ENCODE measurements at places on chromosomes 2 and 18.
A peak's percentile ranks its signal among the peaks of the same experiment; 100 is the strongest.

DNA sequence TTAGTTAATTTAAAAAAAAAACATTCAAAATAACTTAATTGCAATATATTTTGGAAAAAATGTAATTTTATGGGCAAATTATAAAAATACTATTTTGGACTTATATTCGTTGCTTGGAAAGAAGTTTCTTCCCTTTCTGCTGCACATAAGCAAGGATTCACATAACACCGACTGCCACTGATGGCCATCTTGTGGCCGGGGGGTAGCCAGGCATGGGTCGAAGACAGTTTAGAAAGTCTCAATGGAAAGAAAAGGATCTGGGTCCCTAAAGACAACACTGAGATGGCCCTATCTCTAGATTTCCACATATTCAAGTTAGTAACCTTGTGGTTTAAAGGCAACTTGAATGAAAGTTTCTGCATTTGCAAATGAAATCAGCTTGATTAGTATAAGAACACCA lies 318.6 kb downstream of the AKAIN1 start:
- DNase-seq = no peak

DNA sequence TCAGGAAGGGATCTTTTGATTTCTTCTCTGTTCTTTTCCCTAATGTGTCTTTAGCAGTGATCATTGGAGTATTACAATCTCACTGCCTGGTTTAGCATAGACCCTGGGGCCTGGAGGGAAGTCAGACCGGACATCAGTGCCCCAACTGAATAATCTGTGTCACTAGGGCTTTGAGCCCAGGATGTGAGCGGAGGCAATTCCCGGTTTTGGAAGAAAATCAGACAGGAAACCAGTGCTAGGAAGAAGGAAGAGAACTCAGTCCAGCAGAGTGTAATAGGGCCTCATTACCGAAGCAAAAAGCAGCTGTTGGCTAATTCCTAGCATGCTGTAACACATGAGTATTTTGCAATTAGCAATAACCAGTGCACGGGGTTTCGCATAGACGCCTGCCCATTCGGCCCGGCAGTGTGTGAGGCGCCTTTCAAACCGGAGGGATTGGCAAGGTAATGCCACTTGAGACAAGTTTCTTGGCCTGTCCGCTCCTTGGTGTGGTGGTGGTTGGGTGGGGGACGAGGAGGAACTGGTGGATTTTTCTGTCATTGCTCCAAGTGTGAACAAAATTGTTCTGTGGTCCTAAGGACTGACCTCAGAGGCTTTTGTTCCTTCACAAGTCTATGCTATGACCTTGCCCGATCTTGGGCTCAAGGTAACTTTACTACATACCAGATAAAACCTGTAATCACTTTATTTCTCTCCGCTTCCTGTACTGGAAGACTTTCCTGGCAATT lies 2.8 kb downstream of the FOSL2 start:
- DNase-seq = no peak

GRCh38 chr2:12587228-12587627 lies 129.5 kb upstream of the TRIB2 start:
- no peak for DNase-seq

GRCh38 chr2:200274116-200275075 lies 32.1 kb upstream of the SPATS2L start:
- DNase-seq = no peak

DNA sequence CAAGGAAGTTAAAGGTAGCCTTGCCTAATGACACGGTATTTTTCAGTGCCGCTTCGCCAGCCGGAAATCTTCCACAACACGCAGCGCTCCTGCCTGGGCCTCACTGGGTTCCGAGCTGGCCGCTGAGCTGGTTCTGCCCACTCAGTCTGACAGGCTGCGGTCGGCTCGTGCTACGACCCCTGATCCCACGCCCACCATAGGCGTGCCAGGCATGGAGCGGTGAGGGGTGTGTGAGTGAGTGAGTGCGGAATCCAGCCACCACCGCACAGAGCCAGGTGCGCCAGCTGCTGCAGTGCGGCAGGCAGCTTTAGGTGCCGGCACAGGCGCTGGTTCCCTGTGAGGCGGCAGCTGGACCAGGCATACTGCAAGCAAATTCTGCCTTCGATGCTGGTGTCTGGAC lies 407.9 kb downstream of the DCC start:
- no peak for DNase-seq

DNA sequence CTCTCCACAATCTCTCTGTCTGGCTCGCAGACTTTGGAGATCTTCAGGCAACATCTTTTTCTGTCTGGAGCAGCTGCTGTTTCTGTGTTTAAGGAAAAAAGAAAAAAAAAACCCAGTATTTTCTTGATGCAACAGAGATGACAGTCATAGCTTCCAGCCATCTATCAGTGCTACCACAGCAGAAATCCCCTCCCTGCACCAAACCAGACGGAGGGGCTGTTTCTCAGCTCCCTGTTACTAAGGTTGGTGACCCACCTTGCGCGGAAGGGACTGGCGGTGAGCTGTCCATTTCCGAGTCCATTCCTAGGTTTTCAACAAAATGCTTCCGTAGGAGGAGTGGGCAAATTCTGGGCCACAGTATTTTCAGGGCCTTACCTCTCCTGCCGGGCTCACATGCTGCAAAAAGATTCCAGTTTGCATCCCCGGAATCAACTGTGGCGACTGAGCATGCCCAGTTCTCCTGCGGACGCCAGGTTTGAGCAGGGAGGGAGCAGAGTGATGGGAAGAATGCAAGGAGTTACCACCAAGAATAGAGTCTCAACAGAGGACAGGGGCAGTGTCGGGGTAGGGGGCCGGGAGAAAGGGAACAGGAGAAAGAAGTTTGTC lies 1.2 kb downstream of the SLC4A10 start:
- no peak for DNase-seq

- DNase-seq = no peak
Measured at GRCh38 chr2:14157816-14158215, 474.7 kb upstream of the LRATD1 start.

- DNase-seq = no peak
Measured at GRCh38 chr2:115484486-115484885, 1042.0 kb downstream of the DPP10 start.

- no peak for DNase-seq
Measured at GRCh38 chr2:215542690-215543089, 106.8 kb upstream of the FN1 start.

- DNase-seq = no peak
Measured at GRCh38 chr2:102391565-102391964, 31.4 kb upstream of the IL18RAP start.

DNA sequence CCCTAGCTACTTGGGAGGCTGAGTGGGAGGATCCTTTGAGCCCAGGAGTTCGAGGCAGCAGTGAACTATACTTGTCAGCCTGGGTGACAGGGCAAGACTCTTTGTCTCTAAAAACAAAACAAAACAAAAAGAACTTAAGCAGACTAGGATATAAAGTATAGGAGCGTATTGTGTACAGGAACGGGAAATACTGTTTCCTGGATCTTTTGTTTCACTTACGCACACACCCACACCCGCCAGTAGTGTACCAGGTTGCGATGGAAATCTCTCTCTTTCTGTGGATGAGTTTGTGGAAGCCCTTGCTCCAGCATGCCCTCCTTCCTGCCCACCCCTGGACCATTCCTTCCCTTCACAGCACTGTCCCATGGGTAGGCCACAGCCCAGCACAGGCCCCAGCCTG lies 136.3 kb downstream of the RPIA start:
- no peak for DNase-seq

- DNase-seq = no peak
Measured at GRCh38 chr2:178882666-178883440, 75.6 kb upstream of the TTN start.

DNA sequence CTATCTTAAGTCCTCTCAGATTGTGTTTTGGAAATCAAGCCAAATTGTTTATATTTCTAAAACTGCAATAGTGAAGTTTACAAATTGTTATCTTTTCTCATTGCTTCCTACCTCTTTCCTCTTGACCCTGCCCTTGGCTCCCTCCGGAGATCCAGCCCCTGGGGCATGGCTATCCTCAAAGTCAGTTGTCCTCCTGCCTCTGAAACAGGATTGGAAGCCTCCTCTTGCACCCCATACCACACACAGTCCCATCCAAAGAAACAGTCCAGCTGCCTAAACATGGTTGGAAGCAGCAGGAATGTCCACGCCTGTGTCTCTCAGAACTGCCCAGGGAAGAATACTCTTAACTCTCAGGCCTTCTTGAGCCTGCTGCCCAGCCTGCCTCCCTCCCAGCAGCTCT lies 30.1 kb upstream of the COL6A3 start:
- DNase-seq = no peak

DNA sequence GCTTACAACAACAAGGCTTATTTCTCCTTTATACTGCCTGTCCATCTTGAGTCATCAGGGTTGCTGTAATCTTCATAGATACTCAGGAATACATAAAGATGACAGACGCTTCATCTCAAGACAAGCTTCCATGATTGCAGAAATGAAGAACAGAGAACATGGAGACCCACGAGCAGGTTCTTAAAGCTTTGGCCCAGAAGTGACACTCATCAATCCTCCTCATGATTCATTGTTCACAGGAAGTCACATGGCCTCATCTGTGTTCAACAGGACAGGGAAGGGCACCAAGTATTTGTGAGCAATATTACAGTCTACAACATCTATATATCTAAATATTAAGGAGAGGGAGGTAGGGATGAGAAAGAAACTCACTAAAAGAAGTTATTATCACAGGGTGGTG lies 36.5 kb upstream of the PGAP1 start:
- DNase-seq = no peak

GRCh38 chr18:48293954-48294898 lies 115.0 kb downstream of the ZBTB7C start:
- DNase-seq = peak; percentile 78

GRCh38 chr2:127630096-127630863 lies 15.7 kb upstream of the GPR17 start:
- DNase-seq = no peak

GRCh38 chr2:192195548-192196418 lies 1.1 kb upstream of the TMEFF2 start:
- DNase-seq = no peak

- DNase-seq = no peak
Measured at GRCh38 chr18:58015065-58015780, 28.8 kb upstream of the NEDD4L start.

- DNase-seq = no peak
Measured at GRCh38 chr2:71478806-71479205, 25.4 kb downstream of the DYSF start.

DNA sequence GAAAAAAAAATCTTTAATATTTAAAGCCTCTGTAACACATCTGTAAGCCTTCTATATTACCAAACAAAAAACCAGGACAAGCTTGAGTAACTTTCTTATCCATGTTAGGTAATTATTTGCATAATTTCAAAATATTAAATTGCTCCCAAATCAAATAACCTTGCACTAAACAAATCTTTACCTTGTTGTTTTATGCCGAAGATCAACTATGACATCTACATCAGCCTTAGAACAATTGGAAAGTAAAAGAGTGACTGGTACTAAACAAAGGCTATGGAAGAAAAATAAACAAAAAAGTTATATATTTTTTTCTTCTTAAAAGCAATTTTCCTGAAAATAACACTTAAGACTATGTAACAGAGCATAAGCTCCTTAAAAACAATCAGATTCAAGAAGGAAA lies 71.2 kb upstream of the SLC25A52 start:
- DNase-seq = no peak

- no peak for DNase-seq
Measured at GRCh38 chr18:65922103-65922502, 171.3 kb downstream of the CDH7 start.

DNA sequence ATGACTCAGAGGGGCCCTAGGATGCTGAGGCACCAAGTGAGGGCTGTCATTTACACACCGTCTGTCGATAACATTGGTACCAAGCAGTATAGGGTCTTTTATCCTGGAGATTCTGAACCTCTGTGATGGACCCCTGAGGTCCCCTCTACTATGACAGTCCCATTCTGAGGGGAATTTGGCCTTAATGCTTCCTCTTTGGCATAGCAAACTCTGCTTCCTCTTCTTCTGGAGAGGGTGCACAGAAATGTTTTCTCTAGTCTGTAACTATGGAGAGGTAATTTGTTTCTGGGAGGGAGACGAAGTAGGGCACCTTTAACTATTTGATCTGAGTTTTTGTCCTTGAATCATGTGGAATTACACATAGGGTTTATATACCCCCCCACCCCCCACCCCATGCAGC lies 44.8 kb downstream of the INPP4A start:
- DNase-seq = no peak

DNA sequence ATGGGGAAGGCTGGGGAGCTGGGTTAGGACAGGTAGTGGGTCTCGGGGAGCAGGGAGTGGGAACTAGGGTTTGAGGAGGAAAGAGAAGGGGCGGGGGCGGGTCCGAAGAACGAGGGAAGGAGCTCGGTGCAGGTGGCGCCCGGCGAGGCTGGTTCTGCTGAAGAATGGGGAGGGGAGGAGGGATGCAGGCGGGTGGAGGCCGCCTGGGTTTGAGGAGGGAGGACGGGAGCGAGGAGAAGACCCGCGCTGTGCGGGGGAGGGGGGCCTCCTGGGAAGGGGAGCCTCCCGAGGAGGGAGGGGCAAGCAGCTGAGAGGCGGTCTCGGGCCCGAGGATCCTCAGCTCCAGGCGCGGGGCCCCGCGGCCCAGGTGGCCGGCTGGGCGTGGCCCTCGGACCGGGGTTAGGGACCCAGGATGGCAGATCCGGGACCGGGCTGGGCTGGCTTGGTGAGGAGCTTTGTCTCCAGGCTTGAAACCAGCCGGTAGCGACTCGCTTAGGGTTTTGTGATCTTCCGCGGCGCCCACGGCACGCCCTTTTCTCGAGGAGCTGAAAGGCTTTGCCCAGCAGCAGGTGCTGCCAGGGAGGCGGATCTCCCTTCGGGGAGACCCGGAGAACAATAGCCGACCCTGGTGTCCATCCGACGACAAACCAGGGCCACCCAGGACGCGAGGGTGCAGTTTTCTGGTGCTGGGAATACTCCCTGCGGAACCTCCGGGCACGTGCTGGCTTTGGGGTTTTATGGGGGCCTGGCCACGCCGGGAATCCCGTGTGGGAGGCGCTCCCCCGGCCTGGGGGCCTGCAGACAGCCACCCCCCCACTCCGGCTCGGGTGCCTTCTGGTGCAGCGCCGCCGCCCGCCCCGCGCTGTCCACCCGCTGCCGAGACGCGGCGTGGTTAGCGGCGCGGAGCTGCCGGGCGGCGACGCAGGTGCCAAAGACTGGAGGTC lies 1.4 kb downstream of the DPYSL5 start:
- DNase-seq = no peak

DNA sequence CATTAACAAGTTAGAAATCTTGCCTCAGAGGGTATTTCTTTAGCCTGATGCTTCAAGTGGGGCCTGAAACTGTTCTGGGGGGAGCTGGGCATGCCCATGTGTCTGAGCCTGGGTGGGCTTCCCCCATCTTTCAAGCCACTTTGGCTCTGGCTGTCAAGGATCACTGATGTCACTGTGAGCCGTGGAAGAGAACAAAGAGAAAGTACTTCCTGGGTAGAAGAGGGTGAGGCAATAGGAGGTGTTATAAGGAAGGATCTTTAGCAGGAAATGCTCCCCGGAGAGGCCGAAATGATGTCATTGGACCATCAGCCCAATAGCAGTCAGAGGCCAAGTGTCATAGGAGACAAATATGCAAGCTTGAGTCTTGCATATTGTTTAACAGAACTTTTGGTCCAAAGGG lies 228.4 kb upstream of the MEX3C start:
- DNase-seq = no peak

- DNase-seq = no peak
Measured at GRCh38 chr18:1513519-1513918, 608.8 kb downstream of the ADCYAP1 start.

Data from NCI-H2029 treated with DMSO at 0.1 percent for 48 hours (cell line).